A549 treated with dexamethasone at 1 μM for 4 hours (cell line): ENCODE measurements at places on chromosomes 2 and 18. TPM values are rescaled to one million over a fixed set of nuclear protein-coding genes. Genes with fewer than 3 reads are reported as not detected.

The NMUR1 gene
- 0.02 TPM in 3 of 5 replicates, not detected in the others for total RNA-seq

The UGT1A9 gene
- total RNA-seq: 3.9 to 5.2 TPM (median 4.5 TPM) in 5 replicates

The SFTPB gene
- 0.09 to 0.22 TPM (median 0.16 TPM) in 4 of 5 replicates, not detected in the other for total RNA-seq

The BOLL gene
- not detected in 5 replicates for total RNA-seq

The SERPINB10 gene
- not detected in 5 replicates for total RNA-seq

The UGT1A4 gene
- total RNA-seq: 0.07 TPM in 1 of 5 replicates, not detected in the others

The XDH gene
- total RNA-seq: 0.83 to 1.6 TPM (median 1.1 TPM) in 5 replicates

The TSPYL6 gene
- 0.03 TPM in 1 of 5 replicates, not detected in the others for total RNA-seq

The E2F6 gene
- 22.7 to 24.2 TPM (median 23.3 TPM) in 5 replicates for total RNA-seq

The HRH4 gene
- not detected in 5 replicates for total RNA-seq

The SLC38A11 gene
- 0.05 to 0.14 TPM (median 0.10 TPM) in 4 of 5 replicates, not detected in the other for total RNA-seq

The TTN gene
- under 0.01 to 0.04 TPM (median 0.01 TPM) in 5 replicates for total RNA-seq

The STEAP3 gene
- total RNA-seq: 42.0 to 55.6 TPM (median 53.7 TPM) in 5 replicates

The CCDC121 gene
- total RNA-seq: 3.5 to 4.8 TPM (median 3.8 TPM) in 5 replicates

The CTLA4 gene
- total RNA-seq: not detected in 5 replicates

The RAB27B gene
- 11.1 to 16.8 TPM (median 15.3 TPM) in 5 replicates for total RNA-seq

The DNAH7 gene
- total RNA-seq: 0.79 to 2.1 TPM (median 1.0 TPM) in 5 replicates

The SGO2 gene
- 11.1 to 16.8 TPM (median 14.6 TPM) in 5 replicates for total RNA-seq

The RBM44 gene
- total RNA-seq: 0.09 to 0.24 TPM (median 0.19 TPM) in 5 replicates

The PER2 gene
- 4.6 to 9.8 TPM (median 8.0 TPM) in 5 replicates for total RNA-seq

The GKN1 gene
- total RNA-seq: 0.24 to 0.56 TPM (median 0.41 TPM) in 5 replicates

The RBBP8 gene
- total RNA-seq: 23.3 to 28.7 TPM (median 23.7 TPM) in 5 replicates

The SFT2D3 gene
- 4.3 to 5.4 TPM (median 4.8 TPM) in 5 replicates for total RNA-seq

The REEP1 gene
- total RNA-seq: 0.89 to 1.6 TPM (median 1.2 TPM) in 5 replicates

The SLC35F6 gene
- 32.4 to 44.5 TPM (median 43.1 TPM) in 5 replicates for total RNA-seq

The DNAH6 gene
- 0.01 to 0.12 TPM (median 0.04 TPM) in 4 of 5 replicates, not detected in the other for total RNA-seq

The LMAN2L gene
- total RNA-seq: 18.8 to 20.4 TPM (median 19.6 TPM) in 5 replicates

The TRABD2A gene
- 11.2 to 16.2 TPM (median 14.5 TPM) in 5 replicates for total RNA-seq

The CGREF1 gene
- 7.2 to 8.1 TPM (median 7.8 TPM) in 5 replicates for total RNA-seq

The C2orf66 gene
- 0.05 TPM in 1 of 5 replicates, not detected in the others for total RNA-seq

The HNMT gene
- 0.41 to 1.1 TPM (median 0.92 TPM) in 5 replicates for total RNA-seq

The LYG1 gene
- 0.74 to 1.7 TPM (median 1.2 TPM) in 5 replicates for total RNA-seq

The RFTN2 gene
- total RNA-seq: 0.01 to 0.08 TPM in 2 of 5 replicates, not detected in the others

The SP5 gene
- not detected in 5 replicates for total RNA-seq

The ASXL3 gene
- not detected in 5 replicates for total RNA-seq

The PROKR1 gene
- total RNA-seq: 0.01 to 0.05 TPM (median 0.04 TPM) in 3 of 5 replicates, not detected in the others

The PHOSPHO2 gene
- 1.7 to 3.8 TPM (median 2.6 TPM) in 5 replicates for total RNA-seq

The C2orf92 gene
- 0.26 to 0.77 TPM (median 0.59 TPM) in 5 replicates for total RNA-seq

The PTPN18 gene
- total RNA-seq: 25.2 to 33.6 TPM (median 33.3 TPM) in 5 replicates

The OSR1 gene
- total RNA-seq: 8.3 to 12.3 TPM (median 9.5 TPM) in 5 replicates

The CNDP1 gene
- not detected in 5 replicates for total RNA-seq

The ARHGAP28 gene
- 0.05 to 0.28 TPM (median 0.06 TPM) in 4 of 5 replicates, not detected in the other for total RNA-seq

The TUBA4B gene
- 0.12 to 0.20 TPM (median 0.16 TPM) in 3 of 5 replicates, not detected in the others for total RNA-seq

The HOXD9 gene
- total RNA-seq: 0.82 to 1.4 TPM (median 0.93 TPM) in 5 replicates

The UPP2 gene
- not detected in 5 replicates for total RNA-seq

The ACKR3 gene
- 7.7 to 14.4 TPM (median 12.5 TPM) in 5 replicates for total RNA-seq

The SPRED2 gene
- 31.0 to 41.3 TPM (median 36.3 TPM) in 5 replicates for total RNA-seq

The TSN gene
- 60.1 to 68.0 TPM (median 64.3 TPM) in 5 replicates for total RNA-seq

The MROH2A gene
- total RNA-seq: 0.14 to 0.37 TPM (median 0.30 TPM) in 5 replicates

The DSG3 gene
- 0.01 to 0.02 TPM (median 0.02 TPM) in 4 of 5 replicates, not detected in the other for total RNA-seq

The GAD1 gene
- total RNA-seq: 0.13 to 0.47 TPM (median 0.32 TPM) in 5 replicates

The NLRC4 gene
- 0.04 to 0.11 TPM (median 0.08 TPM) in 5 replicates for total RNA-seq

The TTC32 gene
- total RNA-seq: 9.7 to 14.6 TPM (median 11.6 TPM) in 5 replicates

The GPR35 gene
- total RNA-seq: 0.32 to 0.83 TPM (median 0.68 TPM) in 5 replicates

The LOXL3 gene
- total RNA-seq: 0.22 to 0.58 TPM (median 0.35 TPM) in 5 replicates

The SRD5A2 gene
- 0.02 to 0.05 TPM (median 0.02 TPM) in 5 replicates for total RNA-seq

The QPCT gene
- total RNA-seq: 20.1 to 22.8 TPM (median 21.9 TPM) in 5 replicates
